Vagina (tissue), 2 donors: ENCODE measurements at places on chromosomes 4 and X.
A peak's percentile ranks its signal among the peaks of the same experiment; 100 is the strongest.

GRCh38 chr4:2954358-2955185, 8.6 kb downstream of the NOP14 start:
- DNase-seq, result peak; percentile 76
- no peak overlapping the region for H3K27ac ChIP-seq
- no peaks in the 10 kb centered on the region for H3K4me1 ChIP-seq

- H3K27me3 ChIP-seq, result no peaks in the 10 kb centered on the region
- H3K27ac ChIP-seq, result no peak overlapping the region
- H3K36me3 ChIP-seq, result no peaks in the 10 kb centered on the region
- peaks cover 5% of the 10 kb centered on the region for H3K4me1 ChIP-seq
- no peak for DNase-seq
Observed at GRCh38 chr4:139776235-139776634, 110.6 kb downstream of the MGST2 start.

GRCh38 chrX:626745-627509, 3.7 kb upstream of the SHOX start:
- H3K27ac ChIP-seq, result no peak overlapping the region
- H3K4me1 ChIP-seq, result peaks cover 7% of the 10 kb centered on the region
- no peaks in the 10 kb centered on the region for H3K36me3 ChIP-seq
- H3K4me3 ChIP-seq, result no peak overlapping the region

- no peaks in the 10 kb centered on the region for H3K27me3 ChIP-seq
- no peak overlapping the region for H3K4me3 ChIP-seq
- H3K36me3 ChIP-seq, result no peaks in the 10 kb centered on the region
Observed at GRCh38 chrX:153685751-153686696, 1.7 kb upstream of the SLC6A8 start.

GRCh38 chr4:107258359-107258758, 222.2 kb upstream of the DKK2 start:
- H3K36me3 ChIP-seq, result no peaks in the 10 kb centered on the region
- no peaks in the 10 kb centered on the region for H3K4me1 ChIP-seq
- DNase-seq, result no peak
- no peak overlapping the region for H3K27ac ChIP-seq

GRCh38 chrX:68139791-68140190, 293.5 kb downstream of the OPHN1 start:
- no peak overlapping the region for H3K27ac ChIP-seq
- DNase-seq, result no peak
- H3K4me3 ChIP-seq, result no peak overlapping the region
- H3K4me1 ChIP-seq, result no peaks in the 10 kb centered on the region
- no peaks in the 10 kb centered on the region for H3K27me3 ChIP-seq
- H3K36me3 ChIP-seq, result no peaks in the 10 kb centered on the region
